ENCODE measurements at places on chromosomes 4 and X.

DNA sequence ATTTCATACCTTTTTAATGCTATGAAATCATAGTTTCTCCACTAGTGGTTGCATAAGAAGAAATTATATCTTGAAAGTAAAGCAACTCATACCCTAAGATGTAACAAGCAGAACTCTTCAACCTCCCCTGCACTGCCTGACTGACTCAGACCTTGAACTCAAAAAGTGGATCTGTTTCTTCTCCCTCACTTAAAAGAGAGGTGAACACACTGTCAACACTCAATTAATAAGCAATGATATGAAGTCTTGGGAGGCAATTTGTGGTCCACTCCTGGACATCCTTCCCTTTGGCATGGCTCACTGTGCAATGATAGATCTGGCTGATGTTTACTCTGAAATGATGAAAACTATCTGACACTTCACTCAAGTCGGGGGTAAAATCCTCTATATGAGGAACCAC, 282.0 kb upstream of the DKK2 start:
- DNase-seq = no peak

GRCh38 chrX:50470103-50471031, at the start of gene DGKK:
Gene DGKK (minus strand): TSS chrX:50470825. CDS start chrX:50470678, 147 bp downstream.
- DNase-seq = no peak

DNA sequence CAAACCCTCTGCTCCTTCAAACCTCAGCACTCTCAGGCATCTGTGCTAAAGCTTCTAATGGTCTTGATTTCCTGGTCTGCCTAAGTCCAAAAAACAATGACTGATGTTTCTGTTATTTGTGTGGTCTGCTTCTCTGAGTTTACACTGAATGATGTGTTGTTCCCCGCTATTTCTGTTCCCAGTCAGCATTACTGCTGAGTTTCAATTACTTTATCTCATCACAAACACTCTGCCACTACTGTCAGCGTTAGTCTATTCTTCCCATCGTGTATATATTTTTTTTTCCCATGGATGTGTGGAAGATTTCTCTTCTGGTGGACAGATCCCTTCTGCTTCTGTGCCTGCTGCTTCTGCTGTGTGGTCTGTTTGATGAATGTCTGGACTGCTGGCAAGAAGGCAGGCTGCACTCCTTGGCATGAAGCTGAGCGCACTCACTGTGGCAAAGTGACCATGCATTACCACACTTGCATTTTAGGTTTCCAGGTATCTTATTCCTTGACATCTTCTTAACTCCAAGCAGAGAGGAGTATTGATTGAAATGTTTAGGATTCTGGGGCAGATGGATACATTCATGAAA, 106.9 kb upstream of the PAQR3 start:
- no peak for DNase-seq

- no peak for DNase-seq
Measured at GRCh38 chrX:56318076-56318475, 85.9 kb downstream of the KLF8 start.

DNA sequence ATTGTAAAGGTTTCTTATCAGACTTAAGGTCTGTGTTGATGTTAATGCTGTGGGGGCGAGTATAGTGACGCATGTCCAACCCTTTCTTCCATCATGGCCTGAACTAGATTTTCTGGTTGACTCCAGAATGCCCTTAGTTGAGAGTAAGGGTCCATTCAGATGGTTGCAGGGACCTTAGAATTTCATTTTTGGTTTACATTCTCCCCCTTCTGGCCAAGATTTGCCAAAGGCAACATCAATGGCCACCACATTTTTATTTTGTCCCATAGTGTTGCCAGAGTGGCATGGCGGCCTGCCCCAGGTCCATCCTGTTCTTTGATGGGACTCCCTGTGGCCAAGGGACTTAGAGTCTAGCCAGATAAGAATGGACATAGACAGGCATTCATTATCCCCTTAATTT, 368.5 kb downstream of the GPM6A start:
- no peak for DNase-seq

GRCh38 chrX:74251006-74251930, 52.7 kb upstream of the ZCCHC13 start:
- DNase-seq = no peak
